ENCODE measurements at places on chromosomes 16 and 17.
A peak's percentile ranks its signal among the peaks of the same experiment; 100 is the strongest.

GRCh38 chr17:15929941-15930340 lies 15.0 kb upstream of the ADORA2B start:
- DNase-seq: no peak

DNA sequence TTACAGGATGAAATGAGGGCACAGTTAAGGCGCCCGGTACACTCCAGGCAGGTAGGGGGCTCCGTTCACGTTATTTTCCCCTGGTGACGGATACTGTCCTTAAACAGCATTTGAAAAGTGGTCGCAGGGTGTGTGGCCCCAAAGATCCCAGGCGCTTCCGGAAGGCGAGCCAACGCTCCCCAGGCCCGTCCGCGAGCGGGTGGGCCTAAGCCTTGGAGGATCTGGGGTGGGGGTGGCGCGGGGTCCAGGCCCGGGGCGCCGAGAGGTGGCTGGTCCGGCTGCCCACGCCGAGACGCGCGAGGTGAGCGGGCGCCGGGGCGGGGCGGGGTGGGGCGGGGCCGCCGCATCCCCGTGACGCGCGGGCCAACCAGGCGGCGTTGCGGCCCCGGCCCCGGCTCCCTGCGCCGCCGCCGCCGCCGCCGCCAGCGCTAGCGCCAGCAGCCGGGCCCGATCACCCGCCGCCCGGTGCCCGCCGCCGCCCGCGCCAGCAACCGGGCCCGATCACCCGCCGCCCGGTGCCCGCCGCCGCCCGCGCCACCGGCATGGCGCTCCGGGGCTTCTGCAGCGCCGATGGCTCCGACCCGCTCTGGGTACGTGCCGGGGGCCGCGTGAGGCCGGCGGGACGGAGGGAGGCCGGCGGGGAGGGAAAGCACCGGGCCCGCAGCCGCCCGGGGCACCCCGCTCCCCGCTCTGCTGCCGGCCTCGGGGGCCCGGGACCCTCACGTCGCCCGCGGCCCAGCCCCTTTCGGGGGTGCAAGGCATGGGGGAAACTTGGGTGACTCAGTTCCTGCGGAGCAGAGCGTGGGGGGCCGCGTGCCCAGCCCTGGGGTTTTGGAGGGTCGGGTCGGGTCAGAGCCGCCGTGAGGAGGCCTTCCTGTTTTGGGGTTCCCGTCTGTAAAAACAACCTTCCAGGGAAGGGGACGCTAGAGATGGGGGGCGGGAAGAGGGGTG lies at the start of gene ABCC1:
Gene ABCC1 (plus strand): TSS at position 407 of the 951 bp plus-strand sequence. CDS start 136 bp downstream, at position 543.
- DNase-seq: peak; percentile 52

DNA sequence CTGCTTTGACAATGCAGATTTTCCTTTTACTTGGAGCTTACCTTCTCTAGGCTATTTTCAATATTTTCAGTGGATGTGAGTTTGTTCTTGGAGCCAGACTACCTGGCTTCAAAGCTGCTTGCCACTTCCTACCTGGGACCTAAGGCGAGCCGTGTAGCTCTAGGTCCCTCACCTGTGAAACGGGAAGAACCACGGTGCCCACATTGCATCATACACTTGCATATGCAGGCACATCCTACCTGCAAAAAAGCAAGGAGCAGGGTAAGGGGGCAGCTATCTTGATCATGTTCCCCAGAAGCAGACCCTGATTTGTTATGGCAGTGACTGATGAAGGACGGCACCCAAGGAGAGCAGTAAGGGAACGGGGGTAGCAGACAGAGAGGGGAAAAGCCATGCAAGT lies 27.0 kb upstream of the MPRIP start:
- DNase-seq: no peak

GRCh38 chr17:2034806-2035540 lies 5.0 kb downstream of the DPH1 start:
- peak; percentile 96 for DNase-seq

- no peak for DNase-seq
Observed at GRCh38 chr17:5003214-5003867, 5.6 kb downstream of the KIF1C start.

GRCh38 chr17:79841369-79842135 lies 2.3 kb upstream of the CBX4 start:
- no peak for DNase-seq

DNA sequence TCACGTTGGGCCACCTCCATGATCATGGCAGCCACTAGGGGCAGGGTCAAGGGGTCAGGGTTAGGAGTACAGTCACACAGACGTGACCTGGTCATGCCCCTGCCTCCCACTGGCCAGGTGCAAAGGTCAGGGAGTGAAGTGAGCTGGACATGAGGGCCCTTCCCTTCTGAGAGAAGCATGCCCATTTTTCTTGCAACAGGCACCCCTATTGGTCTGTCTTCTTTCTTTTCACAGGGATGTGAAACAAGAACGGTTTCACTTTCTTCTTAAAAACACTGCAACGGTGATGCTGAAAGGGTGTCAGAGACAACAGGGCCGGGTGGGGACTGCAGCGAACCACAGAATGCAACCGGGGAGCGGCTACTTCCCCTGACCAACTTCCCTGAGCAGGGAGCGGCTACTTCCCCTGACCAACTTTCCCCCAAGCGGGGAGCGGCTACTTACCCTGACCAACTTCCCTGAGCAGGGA lies 52.1 kb upstream of the DOC2B start:
- no peak for DNase-seq

DNA sequence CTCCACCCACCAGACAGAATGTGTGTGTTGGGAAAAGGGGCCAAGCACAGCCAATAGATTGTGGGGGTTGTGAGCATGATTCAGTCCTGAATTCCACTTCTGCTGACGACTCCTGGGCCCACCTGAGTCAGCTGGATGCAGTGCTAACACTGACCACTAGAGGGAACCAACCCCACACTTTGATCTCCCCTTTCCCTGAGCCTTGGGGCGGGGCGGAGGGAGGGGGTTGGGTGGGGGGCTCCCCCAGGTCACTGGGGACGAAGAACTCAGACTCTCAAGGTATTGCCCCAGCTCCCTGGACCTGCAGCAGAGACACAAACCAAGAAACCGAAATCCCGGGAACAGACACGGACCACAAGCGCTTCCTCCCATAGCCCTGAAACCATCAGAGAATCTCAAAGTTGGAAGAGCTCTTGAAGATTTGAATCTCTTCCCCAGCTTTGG lies 621 bp upstream of the CSHL1 start:
- peak; percentile 46 for DNase-seq

DNA sequence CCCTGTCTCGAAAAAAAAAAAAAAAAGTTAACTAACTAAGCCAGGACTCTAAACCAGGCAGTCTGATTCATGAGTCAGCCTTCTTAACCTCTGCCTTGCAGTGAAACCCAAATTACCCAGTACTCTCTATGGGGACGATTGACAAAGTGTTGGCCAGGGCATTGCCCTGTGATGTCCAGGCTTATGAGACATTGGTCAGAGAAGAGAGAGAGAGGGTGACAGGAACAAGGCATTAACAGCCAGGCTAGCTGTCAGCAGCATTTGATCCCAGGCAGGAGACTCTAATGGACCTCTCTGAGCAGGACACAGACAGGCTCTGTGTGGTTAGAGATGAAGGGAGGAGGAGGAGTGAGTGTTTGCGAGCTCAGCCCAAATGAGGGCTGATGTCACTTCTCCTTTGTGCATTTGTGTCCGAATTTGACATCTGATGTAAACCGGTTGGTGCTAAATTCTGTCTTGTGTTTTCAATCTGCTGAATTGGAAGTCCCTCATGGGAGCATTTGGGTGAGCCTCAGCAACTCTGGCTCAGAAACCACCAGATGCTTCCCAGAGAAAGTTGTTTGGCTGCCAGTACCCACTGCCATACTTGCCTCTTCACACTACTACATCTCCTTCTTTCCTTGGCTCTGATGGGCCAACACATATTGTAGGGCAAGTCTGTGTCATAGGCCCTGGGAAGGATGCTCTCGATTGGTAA lies 4.3 kb upstream of the MYL4 start:
- DNase-seq: peak; percentile 61

DNA sequence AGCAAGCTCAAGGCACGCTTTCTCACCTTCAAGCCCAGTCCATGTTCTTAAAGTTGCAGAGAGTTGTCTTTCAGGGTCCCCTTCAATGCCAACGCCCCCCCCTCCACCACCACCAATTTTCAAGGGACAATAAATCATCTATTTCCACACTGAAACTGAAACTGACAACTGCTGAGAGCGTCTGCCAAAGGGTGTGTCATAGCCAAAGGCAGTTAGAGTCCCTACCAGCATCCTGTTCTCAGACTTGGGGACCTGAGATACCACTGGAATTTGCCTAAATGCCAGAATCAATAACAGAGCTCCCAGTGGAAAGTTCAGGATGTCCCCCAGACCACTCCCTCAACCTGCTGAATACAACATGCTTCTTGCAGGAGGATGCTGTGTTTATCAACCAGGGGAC lies 133.2 kb upstream of the SOX9 start:
- peak; percentile 32 for DNase-seq

DNA sequence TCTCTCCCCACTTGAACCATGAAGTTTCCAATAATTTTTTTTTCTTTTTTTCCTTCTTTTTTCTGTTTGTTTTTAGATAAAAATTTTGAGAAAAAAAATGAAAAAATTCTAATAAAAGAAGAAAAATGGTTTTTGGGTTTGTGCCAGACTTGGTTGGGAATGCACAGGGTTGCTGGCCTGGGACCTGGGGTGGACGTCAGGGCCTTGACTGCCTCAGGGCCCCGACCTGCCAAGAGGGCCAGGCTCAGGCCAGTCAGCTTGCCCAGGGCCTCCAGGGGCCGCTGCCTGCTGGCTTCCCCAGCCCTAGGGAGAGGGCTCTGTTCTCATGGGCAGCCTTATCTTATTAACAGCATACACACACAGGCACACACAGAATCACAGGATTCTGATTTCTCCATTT lies 6.5 kb downstream of the TBX6 start:
- DNase-seq: no peak

GRCh38 chr17:54013072-54013471 lies 190.3 kb downstream of the KIF2B start:
- DNase-seq: no peak

- DNase-seq: no peak
Observed at GRCh38 chr16:9778849-9779248, 403.4 kb downstream of the GRIN2A start.

DNA sequence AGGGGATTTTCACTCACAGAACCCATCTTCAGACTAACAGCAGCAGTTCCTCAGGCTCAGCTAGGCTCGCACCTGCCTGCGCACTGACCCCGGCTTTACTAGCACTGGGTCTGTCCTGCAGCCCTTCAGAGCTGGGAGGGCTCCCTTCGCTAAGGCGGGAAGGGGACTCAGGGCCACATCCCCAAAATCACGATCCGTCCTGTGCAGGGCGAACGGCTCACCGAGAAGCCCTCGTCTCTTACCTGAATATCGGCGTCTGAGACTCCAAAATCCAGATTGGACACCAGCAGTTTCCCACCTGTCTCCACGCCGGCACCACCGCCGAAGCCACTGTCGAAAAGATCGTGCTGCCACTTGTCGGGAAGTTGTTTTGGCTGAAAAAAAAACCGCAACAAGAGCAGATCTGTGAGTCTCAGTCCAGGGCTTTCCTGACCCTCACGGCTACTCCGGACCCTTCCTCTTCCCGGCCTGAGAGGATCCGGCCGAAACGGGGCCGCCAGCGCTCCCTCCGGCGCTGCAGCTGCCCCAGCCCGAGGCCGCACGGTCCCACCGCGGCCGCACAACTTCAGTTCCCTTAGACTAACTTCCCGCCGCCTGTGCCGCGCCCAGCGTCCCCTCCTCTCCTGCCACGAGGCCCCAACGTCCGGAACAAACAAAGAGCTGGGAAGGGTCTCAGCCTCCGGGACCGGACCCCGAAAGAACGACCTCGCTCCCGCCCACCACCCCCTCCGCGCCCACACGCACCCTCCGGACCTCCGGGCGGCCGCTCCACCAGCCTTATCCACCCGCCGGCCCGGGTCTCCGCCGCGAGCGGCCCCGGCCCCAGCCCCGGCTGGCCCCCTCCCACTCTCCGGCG lies 711 bp downstream of the ALYREF start:
- peak; percentile 25 for DNase-seq

DNA sequence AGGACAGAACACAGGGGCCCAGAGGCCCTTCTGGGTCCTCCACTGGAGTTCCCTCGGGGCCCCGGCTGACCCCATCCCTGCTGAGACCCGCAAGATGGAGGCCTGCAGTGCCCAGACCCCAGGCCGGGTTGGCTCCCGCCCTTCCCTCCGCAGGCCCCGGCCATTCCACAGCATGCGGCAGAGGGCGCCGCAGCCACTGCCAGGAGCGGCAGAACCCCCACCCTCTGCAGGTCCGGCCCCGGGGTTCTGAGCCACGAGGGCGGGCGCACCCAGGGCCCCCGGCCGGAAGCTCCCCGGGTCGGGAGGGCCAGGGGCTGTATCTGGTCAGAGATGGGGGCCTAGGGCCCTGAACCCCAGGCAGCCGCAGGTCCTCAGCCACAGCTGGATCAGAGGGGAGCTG lies 2.4 kb upstream of the PERCC1 start:
- no peak for DNase-seq

GRCh38 chr16:49739381-49739780 lies 116.5 kb downstream of the ZNF423 start:
- DNase-seq: no peak

DNA sequence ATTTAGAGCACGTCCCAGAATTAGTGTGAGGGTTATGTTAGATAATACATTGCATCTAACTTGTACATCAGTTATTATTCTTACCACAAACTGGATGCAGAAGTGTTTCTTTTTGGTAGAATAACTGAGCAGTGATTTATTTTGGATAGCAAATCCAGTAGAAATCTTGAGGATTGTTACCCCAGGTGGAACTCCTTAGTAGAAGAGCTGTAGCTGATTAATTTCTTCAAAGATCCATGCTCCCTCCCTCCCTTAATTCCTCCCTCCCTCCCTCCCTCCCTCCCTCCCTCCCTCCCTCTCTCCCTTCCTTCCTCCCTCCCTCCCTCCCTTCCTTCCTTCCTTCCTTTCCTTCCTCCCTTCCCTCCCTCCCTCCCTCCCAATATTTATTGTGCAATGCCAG lies 337.7 kb downstream of the CA10 start:
- DNase-seq: no peak

DNA sequence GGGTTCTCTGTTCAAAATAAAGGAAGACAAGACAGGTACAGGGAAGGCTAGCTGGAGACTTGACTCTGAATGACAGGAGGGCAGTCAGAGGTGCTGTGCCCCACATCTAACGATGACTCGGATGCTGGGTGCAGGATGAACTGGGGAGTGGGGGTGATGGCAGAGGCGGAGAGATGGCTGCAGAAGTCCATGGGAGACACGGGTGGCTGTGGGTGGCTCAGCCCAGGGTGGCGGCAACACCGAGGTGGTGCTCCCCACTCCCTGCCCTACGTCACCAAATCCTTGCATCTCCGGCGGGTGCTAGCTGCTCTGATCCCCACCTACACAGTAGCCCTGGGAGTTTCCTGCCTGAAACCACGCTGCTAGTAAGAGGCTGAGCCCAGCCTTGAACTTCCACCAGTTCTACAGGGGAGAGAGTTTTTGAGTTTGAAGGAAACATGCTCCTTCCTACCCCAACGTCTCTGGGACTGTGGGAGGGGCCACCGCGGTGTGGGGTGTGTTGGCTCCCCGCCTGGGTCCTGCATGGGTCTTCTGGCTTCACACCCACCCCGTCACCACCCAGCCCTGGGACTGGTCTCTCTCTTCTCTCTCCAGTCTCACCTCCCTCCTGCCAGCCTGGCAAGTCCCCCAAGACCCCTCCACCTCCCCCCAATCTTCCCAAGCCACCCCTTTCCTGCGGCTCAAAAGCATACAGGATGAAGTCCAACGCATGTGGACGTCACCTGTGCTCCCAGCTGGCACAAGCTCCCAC lies 4.5 kb downstream of the GSG1L start:
- no peak for DNase-seq

GRCh38 chr17:27530764-27531391 lies 74.6 kb downstream of the KSR1 start:
- DNase-seq: no peak

GRCh38 chr16:29729116-29729521 lies 16.7 kb downstream of the C16orf54 start:
- DNase-seq: peak; percentile 72
